ENCODE measurements at places on chromosomes 1 and 21. TPM values are rescaled to one million over a fixed set of nuclear protein-coding genes. Genes with fewer than 3 reads are reported as not detected.

Gene GPR3
- total RNA-seq: 2.1 TPM

Gene CR1L
- 1.00 TPM for total RNA-seq

Gene ETNK2
- 13.1 TPM for total RNA-seq

Gene LRRC38
- 0.40 TPM for total RNA-seq

Gene ADCY10
- total RNA-seq: not detected

Gene SNX7
- total RNA-seq: 44.2 TPM

Gene GSTM3
- total RNA-seq: 27.5 TPM

Gene ENSA
- 242 TPM for total RNA-seq

Gene DDAH1
- total RNA-seq: 66.0 TPM

Gene ZMPSTE24
- total RNA-seq: 43.0 TPM

Gene HES4
- 14.3 TPM for total RNA-seq

Gene LCE1F
- not detected for total RNA-seq
